ENCODE measurements at places on chromosomes 7 and 10.

GRCh38 chr10:22271786-22272185 lies 44.4 kb upstream of the COMMD3 start:
- DNase-seq: no peak

- DNase-seq: no peak
These were observed 90.9 kb downstream of the NEURL1 start for GRCh38 chr10:103584216-103585010.

DNA sequence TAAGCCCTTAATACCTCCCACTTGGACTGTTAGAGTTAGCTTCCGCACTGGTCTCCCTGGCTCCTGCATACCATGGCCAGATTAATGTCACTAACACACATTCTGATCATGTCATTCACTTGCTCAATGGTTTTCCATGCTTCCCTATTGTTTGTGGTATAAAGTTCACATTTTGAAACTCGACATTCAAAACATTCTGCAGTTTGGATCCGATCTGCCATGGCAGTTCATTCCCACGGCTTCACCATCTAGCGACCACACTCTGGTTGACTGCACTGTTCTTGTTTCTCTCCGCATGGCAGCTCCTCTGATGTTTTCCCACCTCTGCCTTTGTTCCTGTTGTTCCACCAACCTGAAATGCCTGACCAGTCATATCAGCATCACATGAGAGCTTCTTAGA lies 87.4 kb upstream of the WAC start:
- no peak for DNase-seq

- no peak for DNase-seq
These were observed 54.8 kb downstream of the AUTS2 start for GRCh38 chr7:69652947-69653701.

DNA sequence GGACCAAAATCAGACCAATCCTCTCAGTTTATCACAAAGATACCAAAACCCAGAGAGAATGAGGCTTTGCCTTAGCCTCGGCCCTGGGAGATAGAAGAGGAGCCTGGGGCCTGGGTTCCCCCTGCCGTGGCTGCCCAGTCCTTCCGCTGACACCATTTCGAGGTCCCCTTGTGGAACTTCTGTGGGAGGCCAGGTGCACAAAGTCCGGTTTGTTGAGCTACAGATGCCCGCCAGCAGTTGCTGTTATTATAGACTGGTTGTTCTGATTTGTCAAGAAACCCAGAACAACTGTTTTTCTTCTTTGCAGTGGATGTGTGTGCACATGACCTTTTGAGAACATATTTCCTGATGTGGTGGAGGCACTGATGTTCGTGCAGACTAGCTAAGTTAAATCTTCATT lies 47.6 kb downstream of the CUX1 start:
- no peak for DNase-seq

GRCh38 chr7:31950091-31950755 lies 120.0 kb downstream of the PDE1C start:
- DNase-seq: no peak

DNA sequence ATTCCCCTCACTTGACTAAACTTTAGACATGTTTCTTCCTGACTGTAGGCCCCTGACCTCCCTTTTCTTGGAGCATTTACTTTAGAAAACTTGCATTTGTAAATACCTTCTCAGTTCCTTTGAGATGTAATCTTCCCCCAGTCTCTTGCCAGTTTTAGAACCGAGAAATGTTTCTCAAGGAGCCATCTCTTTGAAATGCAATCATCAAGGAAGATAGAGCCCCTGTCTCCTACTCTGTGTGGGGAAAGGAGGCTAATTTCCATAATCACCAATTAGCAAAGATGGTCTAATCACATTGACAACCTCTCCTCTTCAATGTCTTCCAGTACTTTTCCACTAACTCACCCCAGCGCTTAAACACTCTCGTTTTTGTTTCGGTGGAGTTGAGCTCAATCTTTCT lies 70.0 kb upstream of the SMIM30 start:
- DNase-seq: no peak

DNA sequence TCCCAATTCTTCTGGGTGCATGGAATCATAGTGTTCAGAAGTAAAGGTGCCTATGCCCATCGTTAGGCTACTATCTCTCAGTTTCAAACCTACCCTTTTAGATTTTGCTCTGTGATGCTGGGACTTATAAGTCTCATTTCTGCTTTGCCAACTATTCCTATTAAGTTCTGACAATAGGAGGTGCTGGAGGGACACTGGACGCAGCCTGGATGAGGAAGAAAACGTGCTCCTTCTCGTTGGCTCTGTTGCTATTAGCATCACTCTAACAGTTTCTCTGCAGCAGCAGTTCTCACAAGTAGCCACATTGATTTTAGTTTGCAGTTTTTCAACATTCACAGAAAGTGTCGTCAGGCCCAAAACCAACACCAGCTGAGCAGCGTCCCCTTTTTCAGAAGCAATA lies 72.4 kb downstream of the ABCC2 start:
- peak; percentile 82 for DNase-seq

GRCh38 chr10:3828404-3829155 lies 43.6 kb upstream of the KLF6 start:
- DNase-seq: peak; percentile 75

GRCh38 chr10:34254596-34254995 lies 560.5 kb downstream of the PARD3 start:
- no peak for DNase-seq

GRCh38 chr7:140144821-140145220 lies 32.0 kb downstream of the KDM7A start:
- no peak for DNase-seq

GRCh38 chr7:157499121-157499834 lies 162.5 kb downstream of the DNAJB6 start:
- no peak for DNase-seq

DNA sequence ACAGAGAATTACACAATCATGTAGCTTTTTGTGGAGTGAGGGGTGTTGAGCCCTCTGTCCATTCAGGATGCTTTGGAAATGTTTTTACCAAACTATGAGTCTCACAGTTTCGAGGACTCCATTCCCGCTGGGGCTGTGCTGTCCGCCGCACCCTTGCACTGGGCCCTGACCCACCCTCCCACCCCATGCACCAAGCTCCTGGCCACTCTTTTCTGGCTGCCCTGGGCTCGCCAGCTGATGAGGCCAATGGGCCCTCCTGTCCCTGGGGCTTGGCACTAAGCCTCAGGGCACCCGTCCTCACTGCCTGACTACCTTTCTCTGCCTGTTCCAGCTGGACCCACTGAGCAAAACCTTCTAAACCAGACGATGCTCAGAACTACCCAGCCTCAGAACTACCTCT lies 332.1 kb downstream of the PTPRN2 start:
- no peak for DNase-seq

DNA sequence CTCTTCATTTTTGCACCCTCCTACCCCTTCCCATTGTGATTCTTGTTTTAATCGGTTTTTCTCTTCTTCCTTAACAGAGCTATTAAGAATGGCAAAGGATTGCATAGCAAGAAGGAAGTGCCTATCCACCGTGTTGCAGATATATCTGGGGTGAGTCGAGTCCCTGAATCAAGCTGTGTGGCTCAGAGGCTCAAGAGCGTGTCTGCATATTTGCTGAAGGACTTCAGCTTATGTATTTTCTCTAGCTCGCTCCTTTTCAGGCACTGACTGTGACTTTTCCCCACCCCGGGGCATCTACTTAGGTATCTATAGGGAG lies 126.6 kb downstream of the LRRC4 start:
- DNase-seq: no peak

GRCh38 chr7:47576031-47576865 lies 5.7 kb downstream of the TNS3 start:
- no peak for DNase-seq

GRCh38 chr7:29612596-29612995 lies 49.0 kb downstream of the PRR15 start:
- DNase-seq: no peak

DNA sequence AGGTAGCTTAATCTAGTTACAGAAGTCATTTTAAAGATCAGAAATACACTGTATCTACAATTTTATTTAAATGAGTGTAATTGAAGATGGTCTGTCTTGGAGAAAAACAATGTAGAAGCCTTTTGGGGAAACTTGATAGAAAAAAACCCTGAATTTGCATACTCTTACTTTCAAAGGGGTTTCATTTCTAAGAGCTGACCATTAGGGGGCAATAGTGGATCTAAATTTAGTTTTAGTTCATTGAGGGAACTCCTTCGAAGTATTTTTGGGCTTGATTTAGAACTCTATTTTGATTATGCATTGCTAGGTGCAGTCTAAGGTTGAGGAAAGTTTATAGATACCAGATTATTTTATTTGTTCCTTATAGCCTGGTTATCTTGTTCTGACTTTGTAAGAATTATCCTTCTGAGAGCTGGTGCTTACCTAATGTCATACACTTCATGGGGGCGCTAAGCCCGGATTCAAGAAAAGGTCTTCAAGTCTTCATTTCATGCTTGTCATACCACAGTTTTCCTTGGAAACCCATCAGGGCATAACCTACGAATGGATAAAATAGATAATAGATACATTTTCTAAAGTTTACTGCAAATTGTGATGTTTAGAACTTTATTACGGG lies 69.1 kb upstream of the MXI1 start:
- peak; percentile 34 for DNase-seq

GRCh38 chr10:120715171-120715570 lies 136.0 kb upstream of the WDR11 start:
- DNase-seq: no peak

GRCh38 chr10:12872577-12872976 lies 128.9 kb downstream of the CCDC3 start:
- no peak for DNase-seq

DNA sequence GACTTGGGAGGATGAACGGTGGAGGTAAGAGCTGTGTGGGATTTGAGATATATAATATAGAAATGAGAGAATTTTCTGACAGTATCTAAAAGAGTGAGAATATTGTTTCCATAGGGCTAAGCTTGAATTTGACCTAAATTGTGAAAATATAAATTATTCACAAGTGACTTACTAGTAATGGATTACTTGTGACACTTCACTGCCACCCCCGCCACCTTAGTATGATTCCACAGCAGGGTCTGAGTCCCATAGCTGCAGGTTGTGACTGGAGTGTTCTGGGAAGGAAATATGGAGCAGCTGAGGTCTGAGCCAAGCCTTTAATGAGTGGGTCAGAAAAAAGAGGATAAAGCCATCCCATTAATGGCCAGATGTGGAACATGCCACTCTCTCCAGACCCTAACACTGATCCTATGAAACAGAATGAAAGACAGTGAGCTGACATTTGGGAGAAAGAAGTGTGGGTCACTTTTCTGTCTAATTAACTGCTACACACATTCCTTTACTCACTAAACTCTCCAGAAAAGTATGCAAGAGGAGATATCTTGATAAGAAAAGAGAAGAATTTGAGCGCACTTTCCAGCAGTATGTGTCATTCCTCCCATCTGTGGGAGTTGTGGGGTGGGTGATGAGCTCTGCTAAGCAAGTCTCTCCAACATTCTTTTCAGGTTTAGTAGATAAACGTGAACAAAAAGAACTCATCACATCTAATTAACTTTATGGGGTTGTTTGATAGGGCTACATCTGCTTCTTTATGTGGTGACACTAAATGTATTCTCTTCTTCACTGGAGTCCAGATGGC lies 1193.4 kb downstream of the SORCS3 start:
- DNase-seq: no peak

DNA sequence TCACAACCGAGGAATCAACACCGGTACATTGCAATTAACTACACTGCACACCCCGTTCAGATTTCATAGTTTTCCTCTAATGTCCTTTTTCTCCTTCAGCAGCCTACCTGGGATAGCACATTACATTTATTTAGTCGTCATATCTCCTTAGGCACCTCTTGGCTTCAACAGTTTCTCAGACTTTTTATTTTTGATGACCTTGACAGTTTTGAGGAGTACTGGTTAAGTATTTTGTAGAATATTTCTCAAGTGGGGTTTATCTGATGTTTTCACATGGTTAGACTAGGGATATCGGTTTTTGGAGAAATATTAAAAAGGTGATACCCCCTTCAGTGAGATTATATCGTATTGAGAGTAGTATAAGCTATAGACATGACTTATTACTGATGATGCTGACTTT lies 87.0 kb upstream of the GLCCI1 start:
- no peak for DNase-seq

DNA sequence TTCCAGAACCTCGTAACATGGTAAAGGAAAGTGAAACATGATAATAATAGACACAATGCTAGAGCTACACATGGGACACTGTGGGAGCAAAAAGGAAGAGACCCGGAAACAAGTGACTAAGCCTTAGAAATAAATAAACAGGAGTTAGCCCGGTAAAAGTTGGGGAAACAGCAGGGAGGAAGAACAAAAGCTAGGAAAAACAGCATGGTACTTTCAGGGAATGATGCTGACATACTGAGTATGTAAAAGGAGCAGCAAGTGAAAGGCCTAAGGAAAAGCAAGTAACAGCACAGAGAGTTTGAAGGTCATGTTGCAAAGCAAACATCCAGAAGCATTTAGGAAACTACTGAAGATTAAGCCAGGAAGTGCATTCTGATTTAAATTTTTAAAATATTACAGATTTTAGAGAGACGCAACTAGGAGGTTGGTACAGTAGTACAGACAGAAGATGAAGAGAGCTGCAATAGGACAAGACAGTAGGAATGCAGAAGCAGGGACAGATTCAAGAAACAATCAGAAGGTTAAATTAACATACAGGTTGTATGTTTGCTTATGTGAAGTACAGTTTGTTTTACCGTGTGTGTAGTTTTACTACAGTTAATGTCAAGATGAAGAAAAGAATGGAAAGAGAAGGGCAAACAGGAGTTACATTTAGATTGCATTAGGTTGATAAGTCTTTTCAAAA lies 63.7 kb downstream of the ARHGAP12 start:
- peak; percentile 19 for DNase-seq

DNA sequence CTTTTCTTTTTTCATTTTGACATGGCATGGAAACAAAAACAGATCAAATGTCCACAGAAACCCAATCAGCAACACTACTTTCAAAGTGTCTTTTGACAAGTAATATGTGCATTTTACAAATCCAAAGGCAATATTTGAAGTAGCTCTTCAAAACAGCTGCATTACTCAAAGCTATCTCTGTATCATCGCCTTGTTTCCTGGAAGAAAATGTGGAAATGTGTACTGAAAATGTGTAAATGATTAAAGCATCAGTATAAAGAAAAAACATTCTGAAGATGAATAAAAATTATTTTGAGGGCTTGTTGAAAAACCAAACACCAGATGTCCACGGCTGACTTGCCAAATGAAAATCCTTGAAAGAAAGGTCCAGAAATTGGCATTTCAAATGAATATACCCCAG lies 16.5 kb upstream of the ITGB8 start:
- no peak for DNase-seq

GRCh38 chr10:104170610-104171254 lies 48.8 kb downstream of the SFR1 start:
- DNase-seq: no peak

- no peak for DNase-seq
These were observed 27.1 kb downstream of the LMTK2 start for GRCh38 chr7:98133621-98134303.

- no peak for DNase-seq
These were observed 16.0 kb downstream of the SLC25A13 start for GRCh38 chr7:96305915-96306314.

DNA sequence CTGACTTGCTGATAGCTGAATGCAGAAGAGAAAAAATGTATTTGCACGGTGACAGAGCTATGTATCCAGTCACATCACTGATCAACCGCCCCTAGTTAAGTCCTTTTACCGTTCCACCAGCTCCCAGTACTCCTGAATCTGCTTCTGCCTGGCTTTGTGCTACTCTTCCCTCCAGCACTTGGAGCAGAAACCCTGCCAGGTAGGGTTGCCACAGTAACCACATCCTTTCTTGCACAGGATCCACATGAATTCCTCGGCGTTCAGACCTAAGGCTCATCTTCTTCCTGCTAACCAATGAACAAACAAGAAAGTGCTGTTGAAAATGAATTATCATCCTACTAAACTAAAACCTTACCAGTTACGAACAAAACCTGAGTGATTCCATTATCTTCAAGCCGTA lies 52.0 kb upstream of the KCTD7 start:
- DNase-seq: no peak
